ENCODE measurements at places on chromosomes 4 and X.

GRCh38 chr4:40550948-40551462 is 78.7 kb downstream of the RBM47 start:
- no peaks in the 10 kb centered on the region for H3K27me3 ChIP-seq
- peak overlapping the region; percentile 43 for H3K27ac ChIP-seq
- peaks cover 24% of the 10 kb centered on the region for H3K4me1 ChIP-seq
- no peaks in the 10 kb centered on the region for H3K36me3 ChIP-seq

DNA sequence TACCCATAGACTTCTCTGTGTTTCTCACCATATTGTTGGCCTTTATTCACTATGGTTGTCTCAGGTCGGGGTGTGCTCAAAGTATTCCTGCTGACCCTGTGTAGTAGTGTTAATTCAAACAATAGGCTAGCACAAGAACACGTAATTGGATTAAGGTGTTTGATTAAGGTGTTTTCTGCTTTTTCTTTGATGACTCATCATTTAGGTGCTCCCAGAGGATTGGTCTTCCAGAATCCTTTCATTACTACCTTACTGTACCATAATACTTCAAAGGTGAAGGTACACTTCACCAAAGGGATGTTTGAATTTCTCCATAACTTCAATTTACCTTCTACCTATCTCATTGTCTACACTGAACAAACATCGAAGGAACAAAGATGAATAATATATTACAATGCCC is 121.7 kb upstream of the CCDC160 start:
- no peaks in the 10 kb centered on the region for H3K27me3 ChIP-seq
- no peaks in the 10 kb centered on the region for H3K36me3 ChIP-seq
- no peaks in the 10 kb centered on the region for H3K4me1 ChIP-seq
- no peak overlapping the region for H3K4me3 ChIP-seq
- DNase-seq: no peak

DNA sequence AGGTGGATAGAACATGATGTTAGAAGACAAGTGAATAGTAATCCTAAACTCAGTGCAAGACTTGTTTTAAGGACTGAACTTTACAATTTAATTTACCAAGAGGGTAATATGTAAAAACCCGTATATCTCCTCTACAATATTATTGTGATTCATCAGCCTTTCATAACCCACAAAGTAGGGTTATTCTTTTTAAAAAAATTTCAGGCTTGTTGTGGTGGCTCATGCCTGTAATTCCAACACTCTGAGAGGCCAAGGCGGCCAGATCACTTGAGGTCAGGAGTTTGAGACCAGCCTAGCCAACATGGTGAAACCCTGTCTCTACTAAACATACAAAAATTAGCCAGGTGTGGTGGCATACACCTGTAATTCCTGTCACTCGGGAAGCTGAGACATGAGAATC is 7.2 kb downstream of the IBSP start:
- H3K4me3 ChIP-seq: no peak overlapping the region
- H3K36me3 ChIP-seq: no peaks in the 10 kb centered on the region
- H3K27me3 ChIP-seq: no peaks in the 10 kb centered on the region

DNA sequence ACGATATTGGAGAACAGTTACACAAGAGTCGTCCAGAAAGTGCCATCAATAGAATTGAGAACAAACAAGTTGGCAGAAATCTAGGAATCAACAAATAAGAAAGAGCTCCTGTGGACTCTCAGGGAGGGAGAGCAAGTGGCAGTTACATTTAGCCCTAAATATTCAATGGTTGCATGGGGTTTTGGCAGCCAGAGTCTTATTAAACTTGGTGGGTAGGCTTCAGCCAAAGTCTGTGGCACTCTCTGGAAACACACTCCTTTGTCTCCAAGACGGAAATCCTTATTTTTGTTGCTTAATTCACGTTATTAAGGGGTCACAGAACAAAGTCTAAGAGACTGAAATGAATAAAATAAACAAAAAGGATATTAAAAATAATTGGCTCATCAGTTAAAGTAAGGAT is 742.2 kb upstream of the ATOH1 start:
- no peaks in the 10 kb centered on the region for H3K36me3 ChIP-seq

- H3K27me3 ChIP-seq: no peaks in the 10 kb centered on the region
- no peak for DNase-seq
- peaks cover 5% of the 10 kb centered on the region for H3K4me1 ChIP-seq
- H3K4me3 ChIP-seq: no peak overlapping the region
- no peaks in the 10 kb centered on the region for H3K36me3 ChIP-seq
Observed at GRCh38 chrX:49197543-49198087, 2.4 kb downstream of the SYP start.

- no peaks in the 10 kb centered on the region for H3K36me3 ChIP-seq
- no peak within 1 kb of the TSS for H3K4me3 ChIP-seq
- H3K4me1 ChIP-seq: no peaks in the 10 kb centered on the region
- H3K27me3 ChIP-seq: no peaks in the 10 kb centered on the region
- no peak for DNase-seq
Observed at GRCh38 chr4:75555294-75556164, at the start of gene ODAPH. TSS of gene ODAPH (plus strand) at chr4:75556066. CDS start at chr4:75556083, 17 bp downstream.

GRCh38 chr4:48968814-48969213 is 17.3 kb upstream of the CWH43 start:
- no peaks in the 10 kb centered on the region for H3K4me1 ChIP-seq
- no peak overlapping the region for H3K27ac ChIP-seq
- H3K36me3 ChIP-seq: no peaks in the 10 kb centered on the region

- peaks cover 10% of the 10 kb centered on the region for H3K4me1 ChIP-seq
- H3K27ac ChIP-seq: no peak overlapping the region
- no peaks in the 10 kb centered on the region for H3K36me3 ChIP-seq
- H3K4me3 ChIP-seq: no peak overlapping the region
Observed at GRCh38 chr4:40059362-40059761, 2.7 kb downstream of the N4BP2 start.

GRCh38 chr4:147110473-147111367 is 165.1 kb upstream of the TTC29 start:
- no peak overlapping the region for H3K4me3 ChIP-seq
- H3K4me1 ChIP-seq: no peaks in the 10 kb centered on the region
- no peaks in the 10 kb centered on the region for H3K27me3 ChIP-seq
- no peak overlapping the region for H3K27ac ChIP-seq

- no peak overlapping the region for H3K4me3 ChIP-seq
- no peak overlapping the region for H3K27ac ChIP-seq
- no peaks in the 10 kb centered on the region for H3K36me3 ChIP-seq
- no peaks in the 10 kb centered on the region for H3K27me3 ChIP-seq
- no peak for DNase-seq
Observed at GRCh38 chrX:47902161-47902560, 65.5 kb downstream of the ZNF81 start.

- H3K4me1 ChIP-seq: no peaks in the 10 kb centered on the region
- H3K4me3 ChIP-seq: no peak overlapping the region
- no peaks in the 10 kb centered on the region for H3K36me3 ChIP-seq
- H3K27ac ChIP-seq: no peak overlapping the region
Observed at GRCh38 chrX:50726296-50726695, 87.7 kb downstream of the SHROOM4 start.

DNA sequence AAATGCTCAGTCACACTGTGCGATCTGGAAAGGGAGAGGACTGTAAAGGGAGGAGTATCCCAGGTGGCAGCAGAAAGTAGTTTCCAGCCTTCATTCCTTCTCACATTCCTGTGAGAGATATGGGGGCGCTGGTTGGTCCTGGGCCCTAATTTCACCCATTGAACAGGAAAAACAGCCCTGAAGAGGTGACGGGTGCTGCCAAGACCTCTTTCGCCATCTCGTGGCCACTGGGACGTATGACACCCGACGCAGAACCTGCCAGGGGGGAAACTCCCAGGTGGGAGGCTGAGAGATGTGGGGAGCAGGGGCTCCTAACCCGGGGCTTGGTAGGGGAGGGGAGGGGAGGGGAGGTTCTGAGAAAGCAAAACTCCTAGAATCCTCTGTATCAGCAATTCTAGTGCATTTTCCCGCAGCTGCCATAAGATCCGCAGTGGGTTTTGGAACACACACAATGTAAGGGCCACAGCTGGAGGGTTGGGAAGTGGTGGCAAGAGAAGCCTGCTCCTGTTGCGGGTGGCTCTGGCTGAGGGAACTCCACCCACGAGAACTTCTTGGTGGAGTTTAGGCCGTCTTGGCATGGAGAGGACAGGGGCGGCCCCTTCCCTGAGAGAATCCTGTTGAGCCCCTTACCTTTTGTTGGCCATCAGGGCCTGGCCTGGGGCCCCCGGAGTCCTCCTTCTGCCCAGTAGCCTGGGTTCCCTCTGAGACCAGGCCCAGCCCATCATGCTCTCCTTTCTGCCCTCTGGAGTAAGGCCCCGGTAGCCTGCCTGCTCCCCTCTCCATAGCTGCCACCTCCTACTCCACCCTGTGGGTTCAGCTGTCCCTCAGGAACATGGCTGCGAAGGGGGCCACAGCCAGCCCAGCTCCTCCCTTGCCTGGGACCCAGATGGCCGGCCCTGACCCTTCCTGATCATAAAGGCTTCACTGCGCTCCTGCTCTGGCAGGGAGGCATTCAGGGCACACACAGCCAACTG is 134.1 kb downstream of the OR13H1 start:
- H3K4me3 ChIP-seq: no peak overlapping the region
- H3K4me1 ChIP-seq: no peaks in the 10 kb centered on the region
- DNase-seq: no peak
- peaks cover 5% of the 10 kb centered on the region for H3K27me3 ChIP-seq
- H3K27ac ChIP-seq: no peak overlapping the region

- no peak overlapping the region for H3K4me3 ChIP-seq
- H3K27ac ChIP-seq: no peak overlapping the region
- DNase-seq: no peak
- H3K36me3 ChIP-seq: no peaks in the 10 kb centered on the region
- H3K4me1 ChIP-seq: no peaks in the 10 kb centered on the region
Observed at GRCh38 chr4:140689623-140690022, 66.6 kb downstream of the TBC1D9 start.

- H3K4me3 ChIP-seq: no peak overlapping the region
- no peaks in the 10 kb centered on the region for H3K4me1 ChIP-seq
- H3K27me3 ChIP-seq: peaks cover 2% of the 10 kb centered on the region
- no peak for DNase-seq
Observed at GRCh38 chrX:40007756-40008705, 89.7 kb downstream of the BCOR start.

DNA sequence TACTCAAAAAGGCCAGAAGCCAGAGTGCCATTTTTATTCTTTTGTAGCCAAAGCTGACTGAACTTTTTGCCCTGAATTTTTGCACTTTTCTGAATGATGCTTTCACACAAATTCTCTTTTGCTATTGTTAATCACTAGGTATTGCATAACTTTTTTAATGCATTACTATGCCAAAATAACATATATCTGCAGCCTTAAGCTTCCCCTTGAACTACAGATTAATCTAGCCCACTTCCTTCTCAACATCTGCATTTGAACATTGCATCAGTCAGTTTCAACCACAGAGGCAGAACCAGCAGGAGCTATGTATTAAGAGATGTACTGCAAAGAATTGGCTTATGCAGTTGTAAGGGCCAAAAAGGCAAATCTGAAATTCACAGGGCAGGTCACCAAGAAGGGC is 197.6 kb upstream of the GYPA start:
- no peaks in the 10 kb centered on the region for H3K4me1 ChIP-seq
- no peaks in the 10 kb centered on the region for H3K36me3 ChIP-seq
- H3K27ac ChIP-seq: no peak overlapping the region

DNA sequence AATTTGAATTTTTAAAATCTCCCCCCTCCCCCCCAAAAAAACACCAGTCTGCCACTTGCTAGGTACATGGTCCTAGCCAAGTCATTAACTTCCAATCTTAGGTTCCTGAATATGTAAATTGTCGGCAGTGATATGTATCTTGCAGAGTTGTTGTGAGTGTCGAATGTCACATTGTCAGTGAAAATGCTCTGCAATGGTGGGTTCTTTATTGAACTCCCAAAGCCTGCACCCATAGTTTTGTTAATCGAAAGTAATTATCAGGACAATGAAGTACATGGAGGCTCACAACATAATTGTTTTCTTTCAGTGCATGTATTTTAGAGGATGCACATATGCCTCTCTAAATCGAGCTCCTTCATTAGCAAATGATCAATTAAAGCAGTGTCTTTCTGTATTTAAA is 185.6 kb upstream of the S100G start:
- H3K36me3 ChIP-seq: no peaks in the 10 kb centered on the region
- H3K27me3 ChIP-seq: no peaks in the 10 kb centered on the region

- H3K36me3 ChIP-seq: no peaks in the 10 kb centered on the region
- H3K27ac ChIP-seq: no peak overlapping the region
- H3K4me1 ChIP-seq: no peaks in the 10 kb centered on the region
- no peaks in the 10 kb centered on the region for H3K27me3 ChIP-seq
- no peak for DNase-seq
- no peak overlapping the region for H3K4me3 ChIP-seq
Observed at GRCh38 chrX:95974096-95974470, 710.6 kb upstream of the DIAPH2 start.

GRCh38 chr4:86356425-86357210 is 3.2 kb downstream of the MAPK10 start:
- H3K36me3 ChIP-seq: no peaks in the 10 kb centered on the region
- no peaks in the 10 kb centered on the region for H3K27me3 ChIP-seq
- no peak overlapping the region for H3K27ac ChIP-seq
- DNase-seq: no peak
- no peaks in the 10 kb centered on the region for H3K4me1 ChIP-seq

DNA sequence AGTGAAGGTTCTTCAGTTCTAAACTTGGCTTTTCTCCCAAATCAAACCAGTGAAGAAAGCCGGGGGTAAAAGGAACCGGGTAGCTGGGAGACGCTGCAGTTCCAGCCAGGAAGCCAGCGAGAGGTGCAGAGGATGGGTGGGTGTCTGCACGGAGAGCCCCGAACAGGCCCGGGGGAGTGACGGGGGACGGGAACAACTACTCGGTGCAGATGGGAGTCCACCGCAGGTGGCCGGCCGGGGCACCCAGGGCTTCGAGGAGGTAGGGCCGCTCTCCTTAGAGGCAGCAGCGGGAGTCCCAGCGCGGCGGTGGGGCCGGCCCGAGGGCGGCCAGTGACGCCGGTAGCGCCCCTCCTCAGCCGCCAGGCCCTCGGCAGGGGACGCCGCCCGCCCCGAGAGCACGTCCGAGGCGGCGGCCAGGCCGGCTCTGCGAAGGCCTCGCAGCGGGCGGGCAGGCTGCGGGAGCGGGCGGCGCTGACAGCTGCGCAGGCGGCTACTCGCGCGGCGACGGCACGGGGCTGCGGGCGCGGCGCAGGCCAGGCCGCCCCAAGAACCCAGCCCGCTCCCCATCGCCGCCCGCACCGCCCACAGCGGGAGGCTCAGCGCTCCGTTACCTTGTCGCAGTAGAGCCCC is 449 bp downstream of the FBXL5 start:
- H3K27me3 ChIP-seq: no peaks in the 10 kb centered on the region
- peak; percentile 85 for DNase-seq
- peaks cover 45% of the 10 kb centered on the region for H3K4me1 ChIP-seq
- H3K27ac ChIP-seq: peak overlapping the region; percentile 98

DNA sequence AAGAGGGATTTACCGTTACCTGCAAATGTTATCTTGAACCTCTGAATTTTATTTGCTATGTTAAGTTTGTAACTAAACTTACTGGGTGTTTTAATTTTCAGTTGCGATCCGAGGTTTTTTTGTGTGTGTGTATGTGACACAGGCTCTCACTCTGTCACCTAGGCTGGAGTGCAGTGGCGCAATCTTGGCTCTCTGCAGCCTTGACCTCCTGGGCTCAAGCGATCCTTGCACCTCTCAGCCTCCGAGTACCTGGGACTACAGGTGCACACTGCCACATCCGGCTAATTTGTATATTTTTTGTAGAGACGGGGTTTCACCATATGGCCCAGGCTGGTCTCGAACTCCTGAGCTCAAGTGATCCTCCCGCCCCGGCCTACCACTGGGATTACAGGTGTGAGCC is 18.5 kb downstream of the PDK3 start:
- H3K4me1 ChIP-seq: no peaks in the 10 kb centered on the region
- no peaks in the 10 kb centered on the region for H3K36me3 ChIP-seq
- H3K27me3 ChIP-seq: peaks cover 1% of the 10 kb centered on the region

- no peak for DNase-seq
- no peaks in the 10 kb centered on the region for H3K4me1 ChIP-seq
- no peaks in the 10 kb centered on the region for H3K27me3 ChIP-seq
- H3K4me3 ChIP-seq: no peak overlapping the region
- no peak overlapping the region for H3K27ac ChIP-seq
- no peaks in the 10 kb centered on the region for H3K36me3 ChIP-seq
Observed at GRCh38 chr4:183920512-183920911, 15.4 kb downstream of the STOX2 start.
